COLO829 (cell line): ENCODE measurements at places on chromosomes 6 and 20.

DNA sequence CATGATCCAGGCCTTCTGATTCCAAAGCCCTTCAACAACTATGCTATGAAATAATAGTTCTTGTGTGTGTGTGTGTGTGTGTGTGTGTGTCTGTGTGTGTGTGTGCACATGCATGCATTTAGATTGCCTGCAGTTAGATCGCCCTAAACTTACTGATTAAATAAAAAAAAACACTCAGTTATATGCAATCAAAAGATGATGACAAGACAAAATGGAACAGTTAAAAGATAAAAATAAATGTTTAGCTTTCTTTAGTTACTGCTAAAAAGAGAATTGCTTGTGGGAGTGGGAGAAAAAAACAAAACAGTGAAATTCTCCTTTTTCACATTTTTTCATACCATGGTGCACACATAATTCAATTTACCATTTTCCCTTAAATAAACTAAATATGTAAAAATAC is 29.4 kb downstream of the MARCKS start:
- no peak for DNase-seq

- DNase-seq = no peak
Measured at GRCh38 chr6:18263418-18264218, 712 bp downstream of the DEK start.

DNA sequence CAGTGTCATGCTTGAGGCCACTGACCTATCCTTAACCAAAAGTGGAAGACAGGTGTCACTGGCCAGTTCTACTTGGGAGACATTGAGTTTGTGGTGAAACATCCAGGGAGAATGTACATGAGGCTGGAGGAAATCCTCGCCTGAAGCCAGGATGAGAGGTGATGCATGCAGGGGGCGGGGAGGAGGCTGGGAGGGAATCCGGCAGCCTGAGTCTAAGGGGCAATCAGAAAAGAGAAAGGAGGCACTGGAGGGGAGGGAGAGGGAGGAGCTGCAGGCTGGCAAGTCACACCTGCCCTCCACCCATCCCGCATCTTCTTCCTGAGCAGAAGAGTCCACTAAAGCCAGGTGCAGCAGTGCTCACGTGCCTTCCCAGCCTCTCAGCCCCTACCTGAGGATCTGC is 14.9 kb upstream of the DDO start:
- no peak for DNase-seq

DNA sequence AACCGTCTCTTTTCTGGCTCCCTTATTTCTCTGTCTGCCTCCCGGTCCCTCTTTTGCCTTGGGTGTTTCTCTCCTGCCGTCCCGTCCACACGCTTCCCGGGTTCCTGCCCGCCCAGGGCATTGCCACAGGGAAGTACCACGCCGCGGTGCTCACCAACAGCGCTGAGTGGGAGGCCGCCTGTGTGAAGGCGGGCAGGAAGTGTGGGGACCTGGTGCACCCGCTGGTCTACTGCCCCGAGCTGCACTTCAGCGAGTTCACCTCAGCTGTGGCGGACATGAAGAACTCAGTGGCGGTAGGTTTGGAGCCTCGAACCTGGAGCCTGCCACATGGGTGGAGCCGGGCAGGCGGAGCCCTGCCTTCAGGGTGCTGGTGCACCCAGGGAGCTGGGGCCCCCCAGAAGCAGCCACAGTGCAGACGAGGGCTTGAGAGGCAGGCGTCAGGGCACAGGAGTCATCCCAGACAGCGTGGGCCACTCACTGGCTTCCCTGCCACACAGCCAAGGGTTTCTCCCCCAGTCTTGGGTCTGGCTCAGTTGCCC is 21.3 kb downstream of the NPEPL1 start:
- no peak for DNase-seq

GRCh38 chr6:51528556-51528955 is 558.9 kb downstream of the PKHD1 start:
- peak; percentile 16 for DNase-seq

GRCh38 chr6:166027761-166028160 is 139.9 kb downstream of the TBXT start:
- DNase-seq = no peak

- DNase-seq = no peak
Measured at GRCh38 chr6:107800564-107801164, 23.4 kb downstream of the SCML4 start.

DNA sequence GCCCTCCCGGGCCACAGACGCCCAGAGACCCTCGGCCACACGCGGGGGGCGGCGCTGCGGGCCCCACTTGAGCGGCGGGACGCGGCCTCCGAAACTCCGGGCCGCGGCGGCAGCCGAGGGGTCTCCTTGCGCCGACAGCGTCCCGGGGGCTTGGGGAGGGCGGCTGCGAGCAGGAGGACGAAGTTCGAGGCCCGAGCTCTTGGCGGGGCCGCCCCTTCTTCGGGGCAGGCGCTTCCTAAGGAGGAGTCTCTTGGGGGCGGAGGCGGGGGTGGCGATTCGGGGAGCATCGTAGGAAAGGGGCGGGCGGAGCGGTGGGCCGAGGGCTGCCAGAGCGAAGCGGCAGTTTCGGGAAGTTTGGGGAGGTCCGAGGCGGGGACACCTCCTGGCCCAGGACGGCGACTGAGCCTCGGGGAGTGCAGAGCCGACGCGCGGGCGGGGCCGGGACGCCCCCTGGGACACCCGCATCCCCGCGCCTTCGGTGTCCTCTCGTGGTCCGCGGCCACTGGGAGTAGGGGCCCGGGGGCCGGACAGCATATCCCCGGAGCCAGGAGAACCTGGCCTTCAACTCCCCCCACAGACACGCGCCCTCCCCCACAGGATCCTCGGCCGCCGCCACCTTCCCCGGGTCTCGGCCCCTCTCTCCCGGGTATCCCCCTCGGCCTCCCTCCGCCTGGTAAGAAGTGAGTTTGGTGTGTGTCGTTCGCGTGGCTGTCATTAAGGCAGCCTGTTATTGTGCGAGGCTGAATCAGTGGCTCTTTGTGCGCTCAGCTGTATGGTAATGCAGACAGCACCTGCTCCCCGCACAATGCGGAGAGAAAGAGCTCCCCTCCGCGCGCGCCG is 613 bp upstream of the DLL1 start:
- no peak for DNase-seq

GRCh38 chr6:45422503-45423110 is 44.9 kb upstream of the SUPT3H start:
- no peak for DNase-seq

DNA sequence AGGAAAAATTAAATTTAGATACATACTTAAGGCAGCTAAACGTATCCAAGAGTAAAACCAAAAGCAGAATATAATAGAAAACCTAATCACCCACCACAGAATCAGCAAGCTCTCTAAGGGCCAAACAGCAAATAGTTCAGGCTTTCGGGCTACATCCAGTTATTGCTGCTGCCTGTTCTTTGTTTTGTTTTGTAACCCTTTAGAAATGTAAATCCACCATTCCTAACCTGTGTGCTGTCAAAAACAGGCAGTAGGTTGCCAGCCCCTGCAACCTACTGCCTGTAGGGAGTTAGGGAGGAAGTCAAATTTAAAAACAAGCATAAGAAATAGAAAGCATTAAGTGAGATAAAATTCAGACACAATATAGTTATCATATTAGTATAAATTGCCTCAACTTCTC is 225.9 kb downstream of the PTPRT start:
- DNase-seq = no peak

DNA sequence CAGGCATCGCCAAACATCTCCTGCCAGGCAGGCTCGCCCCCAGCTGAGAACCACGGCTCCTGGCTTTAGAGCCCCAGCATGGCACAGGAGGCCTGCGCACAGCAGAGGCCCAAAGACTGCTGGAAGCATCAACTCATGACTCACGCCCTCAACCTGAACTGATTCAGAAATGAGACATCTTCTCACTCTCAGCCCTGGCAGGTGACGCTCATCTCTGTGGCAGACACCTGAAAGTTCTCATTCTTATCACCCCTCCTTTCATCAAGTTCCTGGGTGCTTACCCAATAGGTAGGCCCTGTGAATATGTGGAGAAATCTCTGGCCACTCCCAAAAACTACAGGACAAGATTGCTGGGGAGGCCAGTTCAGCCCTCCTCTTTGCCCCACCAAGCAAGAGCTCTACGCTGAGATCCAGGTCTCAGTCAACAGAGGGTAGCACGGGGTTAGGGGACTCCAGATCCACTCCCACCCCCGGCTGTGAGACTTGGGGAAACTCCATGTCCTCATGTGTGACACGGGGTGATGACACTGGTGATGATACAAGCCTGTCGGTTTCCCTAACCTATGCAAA is 11.3 kb downstream of the NFATC2 start:
- no peak for DNase-seq

DNA sequence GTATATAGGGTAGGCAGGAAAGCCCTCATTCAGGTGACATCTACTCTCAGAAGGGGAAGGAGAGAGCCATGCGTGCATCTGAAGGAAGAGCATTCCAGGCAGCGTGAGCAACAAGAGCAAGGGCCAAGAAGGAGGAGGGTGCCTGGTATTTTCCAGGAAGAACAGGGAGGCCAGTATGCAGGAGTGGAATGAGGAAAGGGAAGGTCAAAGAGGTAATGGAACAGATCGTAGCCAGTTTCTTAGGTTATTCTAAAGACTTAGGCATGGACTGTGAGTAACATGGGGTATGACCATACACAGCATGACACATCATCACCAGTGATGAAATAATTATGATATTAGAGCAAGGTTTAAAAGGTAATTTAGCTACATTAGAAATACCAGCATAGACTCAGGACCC is 24.1 kb downstream of the ALDH8A1 start:
- DNase-seq = no peak

DNA sequence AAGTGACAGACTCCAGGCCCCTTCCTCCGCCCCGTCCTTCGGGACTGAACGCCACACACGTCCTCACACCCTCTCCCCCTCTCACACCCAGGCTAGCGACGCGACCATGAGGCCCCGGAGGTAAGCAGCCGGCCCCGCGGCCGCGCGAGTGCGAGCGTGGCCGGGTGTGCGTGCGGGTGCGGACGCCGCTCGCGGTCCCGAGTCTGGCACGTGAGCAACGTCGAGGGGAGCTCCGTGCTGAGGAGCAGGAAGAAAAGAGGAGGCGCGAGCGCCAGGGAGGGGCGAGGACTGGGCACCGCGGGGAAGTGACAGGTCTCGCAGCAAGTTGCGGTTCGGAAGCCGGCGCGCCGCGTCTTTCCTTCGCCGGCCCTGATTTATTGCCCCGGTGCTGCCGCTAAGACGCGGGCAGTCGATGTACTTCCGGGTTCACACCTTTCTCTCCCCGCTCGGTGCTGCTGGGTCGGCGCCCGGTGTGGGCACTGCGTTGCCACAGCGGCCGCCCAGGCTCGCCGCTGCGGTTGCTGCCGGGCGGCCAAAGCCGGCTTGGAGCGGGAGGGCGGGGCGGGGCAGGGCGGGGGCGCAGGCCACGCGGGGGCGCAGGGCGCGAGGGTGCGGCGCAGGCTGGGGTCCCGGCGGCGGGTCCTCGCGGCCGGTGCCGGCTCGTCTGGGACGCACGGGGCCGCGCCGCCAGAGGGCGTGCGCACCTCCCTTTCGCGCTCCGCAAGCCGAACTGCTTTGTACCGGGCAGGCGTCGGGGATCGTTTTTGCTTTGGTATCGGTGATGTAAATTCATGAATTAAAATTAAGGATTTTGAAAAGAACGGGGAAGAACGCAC is 15.8 kb upstream of the LIN28B start:
- DNase-seq = no peak

- DNase-seq = no peak
Measured at GRCh38 chr20:45012682-45013302, 46.5 kb downstream of the STK4 start.

- DNase-seq = no peak
Measured at GRCh38 chr20:56758706-56759105, 129.6 kb downstream of the TFAP2C start.

GRCh38 chr6:43788301-43788700 is 18.3 kb downstream of the VEGFA start:
- DNase-seq = no peak

DNA sequence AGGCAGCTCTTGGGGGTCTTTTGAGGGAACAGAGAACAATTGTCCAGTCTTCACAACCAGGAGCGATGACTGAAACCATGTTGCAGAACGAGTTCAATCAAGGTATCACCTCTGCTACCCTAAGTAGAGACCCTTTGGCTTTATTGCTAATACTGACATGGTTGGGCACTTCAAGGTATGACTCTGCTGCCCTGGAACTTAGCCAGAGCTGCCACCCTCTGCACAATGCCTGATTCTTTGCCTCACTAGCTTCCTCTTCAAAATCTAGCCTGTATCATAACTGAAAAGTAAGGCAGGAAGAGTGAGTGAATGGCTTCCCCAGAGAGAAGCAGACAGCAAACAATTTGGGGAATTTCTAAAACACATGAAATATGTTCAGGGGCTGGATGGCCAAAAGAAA is 592.7 kb upstream of the NRSN1 start:
- DNase-seq = peak; percentile 8

GRCh38 chr6:3943331-3943765 is 94.2 kb downstream of the FAM50B start:
- no peak for DNase-seq

DNA sequence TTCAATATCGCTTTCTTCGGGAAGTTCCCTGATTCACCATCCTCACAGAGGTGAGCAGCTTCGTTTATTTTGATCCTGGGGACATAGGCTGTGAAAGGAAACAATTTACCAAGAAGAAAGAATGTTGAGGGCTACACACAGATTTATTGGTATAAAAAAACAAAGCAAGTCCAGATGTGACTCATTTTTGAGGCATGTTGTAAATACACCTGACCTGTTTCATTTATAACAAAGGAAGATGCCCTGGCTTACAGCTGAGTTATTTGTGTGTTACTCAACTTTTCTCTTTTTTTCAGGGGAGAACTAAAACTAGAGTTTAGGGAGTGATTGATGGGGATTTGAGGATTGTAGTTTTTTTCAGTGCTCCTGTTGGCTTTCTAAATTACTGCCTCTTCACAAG is 489.5 kb downstream of the CBLN4 start:
- no peak for DNase-seq

GRCh38 chr6:170288852-170289179 is 2.1 kb downstream of the DLL1 start:
- no peak for DNase-seq

- DNase-seq = no peak
Measured at GRCh38 chr6:7541175-7542064, at the start of gene DSP. TSS of gene DSP (plus strand) at chr6:7541671. CDS start at chr6:7541916, 245 bp downstream.

DNA sequence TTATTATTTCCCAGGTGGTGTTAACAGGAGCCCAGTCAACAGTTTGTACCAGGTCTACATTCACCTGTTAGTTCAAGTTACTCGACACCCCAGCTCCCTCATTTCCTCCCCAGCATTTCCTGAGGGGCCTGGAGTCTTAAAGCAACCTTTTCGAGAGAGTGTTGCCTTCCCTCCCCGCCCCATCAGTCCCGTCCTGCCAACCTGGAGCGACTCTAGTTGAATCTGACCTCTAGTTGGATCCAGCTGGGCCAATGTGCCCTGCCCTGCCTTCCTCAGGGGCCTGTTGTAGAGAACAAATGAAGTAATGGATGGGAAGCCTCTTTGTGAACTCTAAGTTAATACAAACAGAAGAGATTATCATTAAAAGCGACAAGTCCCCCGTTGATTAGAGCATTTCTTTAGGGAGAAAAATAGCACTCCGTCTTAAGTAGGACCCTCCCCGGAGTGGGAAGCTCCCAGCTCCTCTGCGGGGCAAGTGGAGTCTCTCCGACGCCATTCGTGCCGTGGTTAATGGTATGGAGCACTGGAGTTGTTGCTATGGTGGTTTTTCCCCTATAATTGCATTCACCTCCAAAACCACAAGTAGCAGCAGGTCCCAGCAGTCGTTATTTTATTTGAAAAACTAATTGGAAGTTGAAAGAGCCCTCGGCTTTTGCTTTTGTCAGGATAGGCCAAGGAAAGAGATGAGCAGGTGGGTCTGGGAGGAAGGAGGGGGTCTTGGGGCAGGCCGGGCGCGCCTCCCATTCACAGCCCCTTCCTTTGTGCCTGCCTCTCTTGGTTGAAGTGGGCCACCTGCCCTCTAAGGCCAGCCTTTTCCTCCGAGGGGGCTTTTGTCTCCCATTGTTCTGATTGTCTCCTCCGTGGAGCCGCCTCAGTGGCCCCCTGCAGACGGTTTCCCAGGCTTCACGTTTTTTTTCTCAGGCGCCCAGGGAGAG is 16.1 kb downstream of the GHRH start:
- DNase-seq = no peak
